Stimulated activated CD4-positive, alpha-beta T cell treated with anti-CD3 and anti-CD28 coated beads, Interleukin-4, amount 100 ng/mL, for 48 hours (primary cell): ENCODE measurements at places on chromosomes 12 and 14.

- DNase-seq, result no peak
Observed at GRCh38 chr12:84689638-84690037, 223.0 kb downstream of the SLC6A15 start.

GRCh38 chr14:81164167-81164774, 56.5 kb downstream of the GTF2A1 start:
- DNase-seq, result peak; percentile 67

GRCh38 chr14:49659526-49660455, 24.7 kb upstream of the DNAAF2 start:
- DNase-seq, result no peak

DNA sequence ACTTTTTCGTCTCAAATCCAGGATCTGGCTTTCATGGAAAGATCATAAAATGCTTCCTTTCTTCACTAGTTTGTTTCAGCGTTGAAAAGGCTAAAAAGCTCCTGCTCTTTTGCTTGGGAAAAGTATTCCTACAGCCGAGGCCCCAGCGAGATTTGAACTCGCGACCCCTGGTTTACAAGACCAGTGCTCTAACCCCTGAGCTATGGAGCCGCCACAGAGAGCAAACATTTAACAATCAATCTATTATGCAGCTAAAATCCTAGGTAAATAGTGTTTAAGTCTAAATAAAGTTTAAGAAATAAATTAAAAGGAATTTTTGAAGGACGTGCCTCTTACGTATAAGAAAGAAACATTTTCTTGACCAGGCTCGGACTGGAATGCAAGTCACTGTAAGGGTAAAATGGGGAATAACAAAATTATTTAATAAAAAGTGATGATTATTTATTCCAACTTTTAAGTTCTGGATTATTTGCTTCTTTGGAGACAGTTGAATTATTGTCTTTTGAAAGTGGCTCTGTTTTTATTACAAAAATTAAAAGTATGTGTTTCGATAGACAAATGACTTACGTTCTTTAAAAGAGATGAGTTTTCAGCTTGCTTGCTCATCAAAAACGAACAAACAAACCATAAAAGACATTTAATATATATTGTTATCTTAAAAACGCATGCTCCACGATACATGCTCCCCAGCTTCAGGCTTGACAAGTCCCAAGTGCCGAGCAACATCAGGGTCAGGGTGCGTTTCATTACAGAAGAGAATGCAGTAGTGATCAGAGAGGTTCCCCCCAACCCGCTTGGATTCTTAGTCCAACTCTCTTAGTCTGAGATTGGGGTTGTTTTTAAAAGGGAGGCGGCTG, 10.2 kb downstream of the OR6S1 start:
- DNase-seq, result peak; percentile 41

DNA sequence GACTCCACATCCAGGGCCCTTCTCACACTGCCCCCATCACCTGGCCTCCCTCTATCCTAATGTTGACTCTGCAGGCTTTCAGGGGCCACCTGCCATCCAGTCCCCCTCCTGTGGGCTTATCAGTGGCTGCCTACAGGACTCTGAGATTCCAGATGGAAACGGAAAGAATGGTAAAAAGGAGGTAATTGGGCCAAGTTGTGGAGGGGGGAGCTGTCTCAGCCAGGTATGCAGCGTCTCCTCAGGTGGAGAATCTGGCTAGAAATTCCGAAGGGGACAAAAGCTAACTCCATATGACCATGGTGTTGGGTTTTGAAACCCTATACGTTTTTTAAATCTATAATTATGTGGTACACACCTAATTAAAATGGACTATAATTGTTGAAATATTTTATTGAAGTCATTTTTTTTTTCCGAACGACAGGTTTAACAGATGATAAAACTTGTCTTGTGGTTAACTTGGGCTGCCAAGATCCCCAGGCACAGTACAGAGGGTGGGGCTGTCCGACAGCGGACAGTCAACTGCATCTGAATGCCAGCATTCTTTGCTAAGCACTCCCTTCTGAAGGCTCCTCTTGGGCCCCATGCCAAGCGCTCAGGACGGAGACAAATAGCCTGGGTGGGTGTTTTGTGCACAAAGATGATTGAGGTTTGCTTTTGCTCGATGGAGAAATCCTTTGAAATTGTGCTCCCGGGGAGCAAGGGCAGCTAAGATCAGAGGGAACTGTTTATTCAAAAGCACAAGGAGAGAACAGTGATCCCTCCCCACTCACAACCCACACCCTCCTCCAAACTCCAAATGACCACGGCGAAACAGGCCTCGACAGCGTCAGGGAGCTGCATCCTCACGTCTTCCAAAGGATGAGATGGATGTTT, 365.6 kb downstream of the BCL11B start:
- DNase-seq, result no peak

DNA sequence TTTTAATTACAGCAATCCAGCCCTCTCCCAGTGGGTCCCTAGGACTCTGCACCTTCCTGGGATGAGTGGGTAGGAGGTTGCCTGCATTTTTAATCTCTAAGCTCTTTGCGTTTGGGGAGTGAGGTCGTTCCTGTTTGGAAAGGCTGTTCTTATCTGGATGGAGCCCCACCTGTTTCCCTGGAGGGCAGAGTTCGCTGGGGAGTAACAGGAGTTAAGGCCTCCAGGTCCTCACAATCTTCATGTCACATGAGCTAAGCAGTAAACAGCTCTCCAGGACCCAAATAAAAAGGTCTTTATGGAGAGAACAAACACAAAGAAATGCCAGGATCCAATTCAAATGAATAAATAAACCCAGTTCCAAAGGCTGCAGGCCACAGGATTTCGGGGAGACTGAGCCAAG, 56.0 kb upstream of the RFLNA start:
- DNase-seq, result no peak

- DNase-seq, result no peak
Observed at GRCh38 chr12:13197032-13197431, 506 bp downstream of the EMP1 start.

DNA sequence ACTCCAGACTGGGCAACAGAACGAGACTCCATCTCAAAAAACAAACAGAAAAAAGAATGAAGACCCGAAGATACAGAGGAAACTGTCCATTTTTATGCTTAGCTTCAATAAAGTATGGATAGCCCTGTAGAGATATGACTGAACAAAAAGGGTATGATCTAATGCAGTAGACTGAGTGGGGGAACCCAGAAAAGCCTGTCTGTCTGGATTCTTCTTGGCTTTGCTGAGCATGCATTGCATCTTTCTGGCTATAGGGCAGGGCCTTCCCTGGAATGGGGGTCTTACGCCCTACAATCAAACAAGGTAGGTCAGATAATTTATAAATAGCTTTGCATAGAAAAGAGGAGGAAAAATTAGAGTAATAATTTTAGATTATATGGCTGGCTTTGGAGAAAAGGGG, 10.1 kb downstream of the MIA2 start:
- no peak for DNase-seq

DNA sequence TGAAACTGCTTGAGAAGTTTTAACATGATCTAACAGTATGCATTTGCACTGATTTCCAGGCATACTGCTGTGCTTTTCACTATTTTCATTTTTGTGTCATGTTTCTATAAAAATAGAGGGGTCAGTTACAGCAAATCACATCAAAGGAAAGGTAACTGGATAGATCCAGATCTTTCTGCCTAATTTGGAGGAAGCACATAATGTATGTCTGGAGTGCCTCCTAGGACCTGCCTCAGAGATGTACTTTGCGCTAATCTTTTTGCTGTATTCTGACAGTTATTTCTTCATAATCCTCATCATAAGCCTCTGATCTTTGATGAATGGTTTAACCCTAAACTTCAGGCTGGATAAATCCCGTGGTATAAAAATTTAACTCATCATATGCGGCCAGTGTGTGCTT, 111.2 kb upstream of the NPAS3 start:
- no peak for DNase-seq

GRCh38 chr14:80930095-80930494, 11.4 kb downstream of the CEP128 start:
- DNase-seq, result no peak

DNA sequence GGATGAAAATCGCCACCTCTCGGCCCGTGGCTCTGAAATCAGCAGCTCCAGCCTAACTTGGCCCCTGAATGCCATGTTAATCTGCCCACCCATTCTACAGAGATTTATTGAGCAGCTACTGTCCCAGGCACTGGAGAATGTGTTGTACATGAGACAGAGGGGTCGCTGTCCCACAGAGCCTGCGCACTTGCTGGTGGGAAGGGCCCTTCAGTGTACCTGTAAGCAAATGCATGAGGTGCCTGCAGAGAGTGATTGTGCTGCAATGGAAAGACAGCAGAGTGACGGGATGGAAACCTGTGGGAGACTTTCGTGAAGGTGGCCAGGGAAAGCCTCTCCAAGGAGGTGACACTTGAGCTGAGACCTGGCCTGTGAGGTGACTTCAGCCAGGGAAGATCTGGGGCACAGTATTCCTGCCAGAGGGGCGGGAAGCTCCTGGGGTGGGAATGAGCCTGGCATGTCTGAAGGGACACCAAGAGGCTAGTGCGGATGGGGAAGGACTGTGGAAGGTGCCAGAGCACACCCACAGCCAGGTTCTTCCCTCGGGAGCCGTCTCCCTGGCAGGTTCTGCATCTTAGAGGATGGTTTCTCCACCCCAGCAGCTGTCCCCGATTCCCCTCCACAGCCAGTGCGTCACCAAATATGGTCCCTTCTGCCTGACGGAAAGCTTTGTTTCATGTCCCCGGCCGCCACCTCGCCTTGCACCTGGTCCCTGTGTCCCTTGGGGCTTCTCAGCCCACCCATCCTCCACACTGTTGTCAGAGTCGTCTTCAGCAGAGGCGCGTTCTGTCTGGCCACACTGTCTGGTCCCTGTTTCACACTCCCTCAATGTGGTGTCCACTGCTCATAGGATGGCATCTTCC, 8.7 kb downstream of the SMIM41 start:
- DNase-seq, result no peak

DNA sequence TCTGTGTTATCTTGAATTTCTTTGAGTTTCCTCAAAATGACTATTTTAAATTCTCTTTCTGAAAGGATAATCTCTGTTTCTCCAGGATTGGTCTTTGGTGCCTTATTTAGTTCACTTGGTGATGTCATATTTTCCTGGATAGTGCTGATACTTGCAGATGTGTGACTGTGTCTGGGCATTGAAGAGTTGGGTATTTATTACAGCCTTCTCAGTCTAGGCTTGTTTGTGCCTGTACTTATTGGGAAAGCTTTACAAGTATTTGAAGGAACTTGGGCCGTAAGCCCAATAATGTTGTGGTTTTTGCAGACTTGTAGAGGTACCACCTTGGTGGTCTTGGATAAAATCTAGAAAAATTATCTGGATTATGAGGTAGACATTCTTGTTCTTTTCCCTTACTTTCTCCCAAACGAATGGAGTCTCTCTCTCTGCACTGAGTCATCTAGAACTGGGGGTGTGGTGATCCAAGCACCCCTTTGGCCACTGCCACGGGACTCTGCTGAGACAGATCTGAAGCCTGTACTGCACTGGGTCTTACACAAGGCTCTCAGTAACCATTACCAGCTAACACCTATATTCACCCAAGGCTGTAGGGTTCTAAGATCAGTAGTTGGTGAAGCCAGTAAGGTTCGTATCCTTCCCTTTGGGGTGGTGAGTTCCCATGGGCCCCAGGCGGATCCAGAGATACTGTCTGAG, 703.7 kb upstream of the MGAT4C start:
- DNase-seq, result no peak

- DNase-seq, result no peak
Observed at GRCh38 chr12:72493407-72493806, 221.2 kb downstream of the TRHDE start.

GRCh38 chr12:67018105-67018504, 251.1 kb upstream of the CAND1 start:
- DNase-seq, result no peak

- DNase-seq, result no peak
Observed at GRCh38 chr12:67802731-67803130, 154.2 kb downstream of the DYRK2 start.

- DNase-seq, result no peak
Observed at GRCh38 chr14:75369506-75369905, 58.3 kb upstream of the JDP2 start.

- no peak for DNase-seq
Observed at GRCh38 chr12:49037111-49037946, 18.8 kb upstream of the PRKAG1 start.

DNA sequence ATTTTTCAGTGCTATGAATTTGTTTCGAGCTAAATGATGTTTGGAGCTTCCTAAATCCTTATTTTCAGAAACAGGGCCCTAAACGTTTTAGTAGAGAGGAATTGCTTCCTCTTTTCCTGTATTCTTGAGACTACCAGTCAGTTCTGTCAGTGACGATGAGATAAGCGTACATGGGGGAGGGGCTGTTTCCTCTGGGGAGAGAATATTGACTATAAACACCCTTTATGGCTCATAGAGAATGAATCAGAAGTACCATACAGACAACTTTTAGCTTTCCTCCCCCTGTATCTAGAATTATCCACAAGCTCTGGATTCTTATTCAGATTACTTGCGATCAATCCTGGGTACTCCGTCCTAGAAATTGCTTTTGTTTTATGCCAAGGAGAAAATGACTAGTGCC, 5.1 kb downstream of the TBK1 start:
- DNase-seq, result peak; percentile 33

DNA sequence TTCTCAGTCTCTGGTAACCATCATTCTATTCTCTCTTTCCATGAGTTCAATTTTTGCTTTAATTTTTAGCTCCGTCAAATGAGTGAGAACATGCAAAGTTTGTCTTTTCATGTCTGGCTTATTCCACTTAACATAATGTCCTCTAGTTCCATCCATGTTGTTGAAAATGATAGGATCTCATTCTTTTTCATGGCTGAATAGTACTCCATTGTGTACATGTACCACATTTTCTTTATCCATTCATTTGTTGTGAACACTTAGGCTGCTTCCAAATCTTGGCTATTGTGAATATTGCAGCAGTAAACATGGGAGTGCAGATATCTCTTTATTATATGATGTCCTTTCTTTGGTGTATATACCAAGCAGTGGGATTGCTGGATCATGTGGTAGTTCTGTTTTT, 145.4 kb upstream of the E2F7 start:
- DNase-seq, result no peak

DNA sequence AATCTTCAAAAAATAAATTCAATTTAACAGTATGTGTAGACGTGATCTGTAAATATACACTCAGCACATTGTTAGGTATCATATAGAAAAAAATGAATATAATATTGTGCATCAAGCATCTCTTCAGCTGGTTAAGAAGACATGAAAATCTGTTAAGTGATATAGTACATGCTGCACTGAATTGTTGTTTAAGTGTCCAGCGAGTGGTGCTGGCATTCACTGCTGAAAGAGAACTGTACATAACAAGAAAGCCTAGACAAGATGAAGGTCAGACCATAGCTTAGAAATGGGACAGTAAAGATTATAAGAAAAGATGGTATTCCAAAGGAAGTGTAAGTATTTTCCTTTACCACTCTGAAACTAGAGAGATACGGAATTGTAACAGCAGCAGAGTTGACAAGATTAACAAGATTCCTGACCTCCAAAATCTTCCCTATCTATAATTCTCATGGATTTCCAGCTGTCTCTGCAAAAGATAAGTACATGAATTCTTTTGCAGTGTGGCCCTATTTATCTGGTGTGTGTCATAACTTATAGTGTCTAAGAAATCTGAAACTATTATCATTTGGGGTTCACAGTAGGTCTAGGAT, 198.6 kb downstream of the FLRT2 start:
- no peak for DNase-seq

DNA sequence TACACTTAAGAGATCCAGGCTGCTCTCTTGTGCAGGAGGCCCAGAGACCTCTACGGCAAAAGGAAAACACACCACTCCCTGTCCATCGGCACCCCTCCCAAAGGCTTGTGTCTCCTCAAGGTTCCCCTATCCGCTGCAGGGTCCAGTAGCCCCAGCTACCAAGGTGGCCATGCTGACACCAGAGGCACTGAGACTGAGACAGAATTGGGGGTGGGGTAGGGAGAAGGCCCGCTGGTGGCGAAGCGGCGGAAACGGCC, 590 bp downstream of the DDIT3 start:
- no peak for DNase-seq

GRCh38 chr14:41488401-41488800, 118.3 kb upstream of the LRFN5 start:
- DNase-seq, result no peak
